Stimulated activated CD4-positive, alpha-beta T cell treated with anti-CD3 and anti-CD28 coated beads, Interleukin-2, amount 100 ng/mL, for 48 hours (primary cell): ENCODE measurements at places on chromosomes 13 and 19.
A peak's percentile ranks its signal among the peaks of the same experiment; 100 is the strongest.

GRCh38 chr19:1241417-1242095 is at the start of gene ATP5F1D:
ATP5F1D (plus strand) TSS chr19:1241751; CDS start chr19:1241851, 100 bp downstream.
- DNase-seq: peak; percentile 87

GRCh38 chr13:92500192-92500591 is 726.4 kb upstream of the GPC6 start:
- no peak for DNase-seq

GRCh38 chr19:29966588-29967249 is 24.7 kb downstream of the URI1 start:
- DNase-seq: no peak

DNA sequence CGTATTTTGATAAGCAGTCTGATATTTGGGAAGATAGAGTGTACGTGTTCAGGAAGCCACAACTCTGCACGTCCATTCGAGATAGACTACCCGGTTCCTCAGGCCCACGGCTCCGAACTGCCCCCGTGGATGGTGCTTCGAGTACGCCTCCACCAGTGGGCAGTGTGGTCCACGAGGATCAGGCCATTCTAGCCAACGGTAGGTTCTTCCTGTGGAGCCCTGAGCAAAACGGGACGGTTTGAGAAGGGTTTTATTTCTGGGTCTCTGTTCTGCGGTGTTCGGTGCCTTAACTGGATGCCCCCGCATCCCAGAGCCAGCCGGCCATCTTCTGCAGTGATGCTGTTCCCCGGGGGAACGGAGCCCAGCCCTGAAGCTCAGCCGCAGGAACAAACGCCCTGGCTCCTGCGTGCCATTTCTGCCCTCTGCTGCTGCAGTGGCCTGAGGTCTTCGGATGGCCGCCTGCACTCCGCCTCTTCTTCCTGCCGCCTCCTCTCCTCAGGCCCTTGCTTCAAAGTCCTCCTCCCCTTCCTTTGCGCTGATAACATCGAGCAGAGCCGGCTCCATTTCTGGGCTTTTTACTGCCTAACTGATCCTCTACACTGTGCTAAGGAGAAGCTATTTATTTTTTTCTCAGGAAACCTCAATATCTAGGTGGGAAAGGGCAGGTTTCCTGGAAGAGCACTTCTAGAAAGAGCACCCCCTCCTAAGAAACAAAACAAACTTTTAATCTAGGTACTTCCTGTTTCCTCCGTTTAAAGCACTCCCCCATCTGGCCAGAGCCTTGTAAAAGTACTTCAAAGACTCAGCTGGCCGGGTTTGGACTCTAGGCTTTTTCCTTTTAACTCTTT is 36.2 kb upstream of the SLC46A3 start:
- DNase-seq: no peak

- DNase-seq: no peak
Observed at GRCh38 chr13:73035660-73036059, 23.1 kb upstream of the KLF5 start.

- DNase-seq: no peak
Observed at GRCh38 chr13:93752541-93752940, 525.9 kb downstream of the GPC6 start.

GRCh38 chr19:51830274-51830673 is 35.3 kb downstream of the FPR3 start:
- no peak for DNase-seq

DNA sequence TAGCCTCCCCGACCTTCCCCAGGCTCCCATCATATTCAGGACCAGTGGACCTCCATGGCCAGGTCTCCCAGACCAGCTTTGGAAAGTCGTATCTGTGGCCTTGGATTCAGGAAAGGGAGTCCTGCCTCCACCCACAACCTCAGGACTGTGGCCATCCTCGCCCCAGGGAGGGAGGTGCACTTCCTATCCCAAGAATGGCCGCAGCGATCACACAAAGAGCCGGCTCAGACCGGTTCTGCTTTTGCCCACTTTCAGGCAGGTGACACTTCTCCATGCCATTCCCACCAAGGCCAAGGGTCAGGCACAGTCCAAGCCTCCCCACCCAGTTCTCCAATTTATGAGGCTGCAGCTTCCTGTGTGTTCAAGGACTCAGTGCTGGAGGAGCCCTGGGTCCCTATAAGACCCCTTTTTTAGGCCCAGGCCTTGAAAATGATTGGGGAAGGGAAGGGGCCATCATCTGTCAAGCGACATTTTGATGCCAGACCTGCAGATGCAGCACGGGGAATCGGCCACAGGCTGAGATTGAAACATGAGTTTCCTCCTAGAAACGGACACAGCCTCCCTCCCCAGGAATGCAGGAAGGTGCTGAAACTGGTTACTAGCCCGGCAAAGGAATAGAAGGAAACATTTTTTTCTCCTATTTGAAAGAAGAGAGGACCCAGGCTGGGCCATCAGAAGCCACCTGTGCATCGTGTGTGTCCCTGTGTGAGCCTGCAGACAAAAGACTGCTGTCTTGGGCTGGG is 65.6 kb upstream of the USE1 start:
- no peak for DNase-seq

DNA sequence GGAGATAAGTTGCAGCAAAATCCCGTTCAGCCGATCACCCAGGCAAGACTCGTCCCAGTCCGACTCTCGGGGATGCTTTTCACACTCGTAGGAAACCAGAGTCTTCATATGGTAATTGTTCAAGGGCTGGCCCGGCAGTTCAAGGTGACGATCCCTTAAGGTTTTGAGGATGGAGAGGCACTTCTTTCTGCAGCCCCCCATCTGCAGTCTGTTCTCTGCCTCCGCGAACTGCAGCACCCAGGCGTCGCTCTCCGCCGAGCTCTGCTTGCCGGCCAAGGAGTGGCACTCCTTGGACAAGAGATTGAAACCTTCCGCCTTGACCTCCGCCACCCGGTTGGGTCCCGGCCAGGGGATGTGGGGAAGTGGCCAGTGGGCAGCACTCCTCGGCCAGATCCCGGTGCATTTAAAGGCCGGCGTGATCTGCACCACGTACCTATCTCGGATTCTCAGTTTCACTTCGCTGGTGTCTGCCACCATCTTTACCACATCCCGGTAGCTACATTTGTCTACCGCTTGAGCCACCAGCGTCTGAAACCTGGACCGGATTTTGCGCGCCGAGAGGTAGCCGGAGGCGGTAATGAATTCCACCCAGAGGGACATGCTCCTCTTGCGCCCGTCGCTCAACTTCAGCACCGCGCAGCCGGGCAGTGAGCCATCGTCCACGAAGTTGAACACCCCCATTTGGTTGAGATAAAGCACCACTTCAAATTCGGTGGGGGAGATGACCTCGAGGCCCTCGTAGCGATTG is 1.1 kb downstream of the MAB21L1 start:
- no peak for DNase-seq

- no peak for DNase-seq
Observed at GRCh38 chr13:79389026-79389425, 17.0 kb downstream of the RBM26 start.

- no peak for DNase-seq
Observed at GRCh38 chr13:79070343-79070974, 335.6 kb downstream of the RBM26 start.

DNA sequence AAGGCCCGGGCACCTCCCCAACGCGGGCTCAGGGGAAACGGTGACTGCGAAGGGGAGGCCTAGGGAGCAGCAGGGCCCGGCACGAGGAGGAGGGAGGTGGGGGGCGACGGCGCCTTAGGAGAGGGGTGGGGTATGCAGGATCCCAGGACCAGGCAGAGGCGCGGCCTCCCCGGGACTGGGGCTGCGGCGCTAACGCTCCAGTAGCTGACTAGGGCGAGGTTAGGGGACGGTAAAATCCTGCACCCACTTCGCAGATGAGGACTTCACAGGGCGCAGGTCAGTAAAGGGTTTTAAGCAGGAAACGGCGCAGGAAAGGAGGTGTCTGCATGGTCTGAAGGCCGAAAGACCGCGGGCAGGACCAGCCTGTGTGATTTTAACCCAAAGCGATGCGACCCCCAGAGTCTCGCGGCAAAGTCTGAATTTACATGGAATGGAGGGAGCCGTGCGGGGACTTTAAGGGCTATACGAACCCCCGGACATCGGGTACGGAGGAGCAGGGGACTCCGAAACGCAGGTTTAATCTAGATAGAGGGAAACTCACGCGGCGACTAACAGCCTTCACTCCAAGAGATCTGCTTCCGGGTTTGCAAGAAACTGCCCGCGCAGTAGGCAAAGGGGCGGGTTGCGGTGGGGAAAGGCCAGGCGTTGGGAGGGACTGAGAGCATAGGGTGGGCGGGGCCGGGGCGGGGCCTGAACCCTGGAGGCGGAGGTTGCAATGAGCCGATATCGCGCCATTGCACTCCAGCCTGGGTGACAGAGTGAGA is at the start of gene ZNF665:
TSS of gene ZNF665 (minus strand) at position 588 of the 764 bp plus-strand sequence. CDS start 10,460 bp downstream, outside the sequence.
- peak; percentile 56 for DNase-seq

- no peak for DNase-seq
Observed at GRCh38 chr19:18746401-18747325, 44.4 kb downstream of the COMP start.

DNA sequence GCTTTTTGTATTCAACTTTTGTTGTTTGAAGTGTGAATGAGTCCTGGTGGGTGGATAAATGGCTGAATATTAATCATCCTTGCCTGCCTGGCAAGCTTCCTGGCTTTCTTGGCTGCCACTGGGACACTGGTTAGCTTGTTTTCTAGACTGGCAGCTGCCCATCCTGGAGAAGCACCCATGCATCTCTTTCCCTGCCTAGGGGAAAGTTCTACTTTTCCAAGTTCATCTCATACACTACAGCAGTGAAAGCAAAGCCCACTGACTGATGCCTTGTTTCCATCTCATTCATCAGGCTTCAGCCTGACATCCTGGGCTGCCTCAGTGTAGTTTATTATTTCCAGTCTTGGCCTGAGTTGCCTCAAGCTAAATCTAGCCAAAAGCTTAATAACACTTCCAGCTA is 244.8 kb downstream of the PCDH20 start:
- DNase-seq: no peak

DNA sequence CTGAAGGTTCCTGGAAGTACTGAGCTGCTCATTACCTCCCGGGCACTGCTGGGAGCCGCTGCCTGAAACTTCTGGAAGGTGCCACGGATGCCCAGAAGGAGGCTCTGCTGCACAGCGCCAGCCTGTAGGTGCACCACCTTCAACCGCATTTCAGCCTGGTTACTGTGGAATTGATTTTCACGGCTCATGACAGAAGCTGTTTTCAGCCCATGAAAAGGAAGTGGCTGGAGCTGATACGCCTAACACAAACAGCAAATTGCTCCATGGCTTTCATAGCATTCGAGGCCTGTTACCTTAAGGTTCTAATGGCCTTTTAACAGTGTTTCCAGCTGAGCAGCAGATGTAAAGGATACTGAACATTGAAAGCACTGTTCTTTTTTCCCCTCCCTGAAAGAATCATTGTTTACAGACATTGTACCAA is 22.0 kb downstream of the GPC6 start:
- no peak for DNase-seq
